ENCODE measurements at places on chromosomes 2 and 18.

DNA sequence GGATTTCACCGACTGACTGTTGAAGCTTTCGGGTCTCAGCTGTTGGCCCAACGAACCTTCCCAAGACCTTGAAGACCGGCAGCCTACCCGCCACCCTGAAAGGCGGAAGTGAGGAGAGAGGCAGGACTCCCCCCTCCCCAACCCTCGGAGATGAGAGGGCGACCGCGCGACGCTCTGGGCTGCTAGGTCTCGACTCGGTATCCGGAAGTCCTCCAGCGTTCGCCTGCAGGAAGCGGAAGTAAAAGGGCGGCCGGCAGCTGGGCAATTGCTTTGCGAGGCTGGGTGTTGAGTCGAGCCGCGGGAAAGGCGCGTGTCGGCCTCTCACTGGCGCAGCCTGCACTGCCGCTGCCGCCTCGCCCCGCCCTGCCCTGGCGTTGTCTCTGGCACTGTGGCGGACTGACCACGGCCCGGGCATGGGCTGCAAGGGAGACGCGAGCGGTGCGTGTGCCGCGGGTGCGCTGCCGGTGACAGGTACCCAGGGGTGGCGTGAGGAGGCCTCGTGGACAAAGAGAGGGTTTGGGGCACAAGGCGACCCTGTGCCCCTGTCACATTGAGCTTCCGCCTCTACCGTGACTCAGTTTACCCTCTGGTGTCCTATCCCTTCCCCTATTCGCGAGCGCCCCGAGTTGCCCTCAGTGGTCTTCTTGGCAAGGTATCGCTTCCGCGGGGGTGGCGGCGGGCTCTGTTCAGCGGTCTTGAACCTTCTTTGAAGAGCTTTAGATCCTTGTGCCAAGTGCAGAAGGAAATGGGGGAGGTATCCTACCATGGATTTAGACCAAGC, at the start of gene UGGT1:
Gene UGGT1 (plus strand): TSS at position 256 of the 781 bp plus-strand sequence. CDS start 158 bp downstream, at position 414.
- peak; percentile 93 for DNase-seq

GRCh38 chr2:156890529-156891148, 366.9 kb upstream of the GALNT5 start:
- DNase-seq = no peak

DNA sequence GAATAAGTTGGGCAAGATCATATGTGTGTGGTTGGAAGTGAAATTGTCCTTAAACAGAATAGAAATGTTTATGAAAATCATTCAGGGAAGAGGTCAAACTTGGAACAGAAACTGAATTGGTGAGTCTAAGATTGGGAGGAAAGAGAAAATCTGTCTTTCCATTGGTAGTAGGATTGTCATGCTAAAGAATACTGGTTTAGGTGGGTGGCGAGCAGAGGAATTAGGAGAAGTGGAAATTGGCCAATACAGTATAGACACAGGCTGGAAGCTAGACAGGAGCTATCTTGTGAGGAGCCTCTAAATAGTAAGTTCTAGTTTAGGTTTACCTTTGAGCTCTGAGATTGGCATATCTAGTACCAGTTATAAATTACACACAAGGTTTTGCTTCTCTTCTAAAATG, 80.9 kb upstream of the KYNU start:
- DNase-seq = no peak

GRCh38 chr18:484749-485464, 15.6 kb downstream of the COLEC12 start:
- no peak for DNase-seq

DNA sequence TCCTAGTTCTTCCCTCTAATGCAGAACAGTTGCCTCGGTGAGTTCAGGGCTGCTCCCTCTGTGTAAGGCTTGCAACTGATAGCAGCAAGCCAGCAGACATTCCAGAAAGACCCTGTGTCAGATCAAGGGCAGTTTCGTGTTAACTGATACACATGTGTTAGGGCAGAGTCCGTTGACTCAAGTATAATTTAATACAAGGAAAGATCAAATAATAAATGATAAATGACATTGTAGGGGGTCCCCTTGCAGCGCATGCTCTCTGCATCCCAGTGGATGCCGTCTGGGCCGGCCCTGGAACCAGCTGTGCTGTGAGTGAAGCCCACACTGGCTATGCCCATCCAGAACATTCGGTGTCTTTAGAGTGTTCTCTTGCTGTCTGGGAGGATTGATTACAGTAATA, 180.3 kb downstream of the AGAP1 start:
- no peak for DNase-seq

GRCh38 chr18:49658823-49659404, 97.1 kb downstream of the LIPG start:
- no peak for DNase-seq

GRCh38 chr2:83081826-83082690, 1377.0 kb downstream of the SUCLG1 start:
- DNase-seq = peak; percentile 18

GRCh38 chr18:31233621-31234275, 71.1 kb upstream of the DSC1 start:
- DNase-seq = no peak

DNA sequence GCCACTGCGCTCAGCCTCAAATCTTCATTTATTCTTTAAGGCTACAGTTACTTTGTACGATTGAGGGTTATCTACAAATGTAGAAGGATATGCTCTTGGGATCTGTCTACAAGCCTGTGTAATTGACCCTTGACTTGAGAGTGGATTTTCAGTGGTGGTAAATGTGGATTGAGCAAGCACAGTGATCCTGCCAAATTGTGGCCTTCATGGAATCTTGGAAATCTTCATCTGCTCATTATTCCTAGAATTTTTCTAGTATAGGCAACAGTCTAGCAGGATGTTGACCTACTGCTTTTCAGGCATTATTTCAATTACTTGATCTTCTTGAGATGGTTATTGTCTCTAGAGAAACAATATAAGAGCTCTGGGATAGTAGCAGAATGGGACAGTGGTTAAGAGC, 226.1 kb upstream of the REV1 start:
- no peak for DNase-seq

DNA sequence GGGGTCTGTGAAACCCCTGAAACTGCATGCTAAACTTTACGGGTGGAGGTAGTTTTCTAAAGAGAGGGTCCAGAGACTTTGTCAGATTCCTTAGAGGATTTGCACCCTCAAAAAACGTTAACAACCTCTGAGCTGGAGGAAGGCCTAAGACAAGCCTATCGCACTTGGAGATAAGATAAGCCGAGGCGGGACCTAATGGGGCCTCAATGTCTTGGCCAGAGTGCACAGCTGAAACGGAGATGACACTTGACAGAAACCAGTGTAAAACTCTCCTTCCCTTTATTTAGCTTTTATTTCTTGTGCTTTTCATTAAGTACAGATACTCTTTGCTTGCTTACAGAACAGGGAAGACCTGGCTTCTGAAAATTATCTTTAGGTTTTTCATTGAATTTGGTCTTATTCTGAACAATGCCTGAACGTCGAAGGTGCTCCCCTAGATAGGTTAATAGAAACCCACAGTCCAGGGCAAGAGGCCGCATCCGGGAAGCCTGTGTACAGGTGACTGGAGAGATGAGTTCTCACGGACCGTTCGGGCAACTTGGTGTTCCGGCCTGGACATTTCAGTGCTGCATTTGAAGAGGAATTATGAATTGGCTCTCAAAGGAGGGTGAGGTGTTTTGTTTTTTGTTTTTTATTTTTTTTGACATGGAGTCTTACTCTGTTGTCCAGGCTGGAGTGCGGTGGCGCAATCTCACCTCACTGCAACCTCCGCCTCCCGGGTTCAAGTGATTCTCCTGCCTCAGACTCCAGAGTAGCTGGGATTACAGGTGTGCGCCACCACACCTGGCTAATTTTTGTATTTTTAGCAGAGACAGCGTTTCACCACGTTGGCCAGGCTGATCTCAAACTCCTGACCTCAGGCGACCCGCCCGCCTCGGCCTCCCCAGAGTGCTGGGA, 49.7 kb downstream of the SH3BP4 start:
- no peak for DNase-seq

DNA sequence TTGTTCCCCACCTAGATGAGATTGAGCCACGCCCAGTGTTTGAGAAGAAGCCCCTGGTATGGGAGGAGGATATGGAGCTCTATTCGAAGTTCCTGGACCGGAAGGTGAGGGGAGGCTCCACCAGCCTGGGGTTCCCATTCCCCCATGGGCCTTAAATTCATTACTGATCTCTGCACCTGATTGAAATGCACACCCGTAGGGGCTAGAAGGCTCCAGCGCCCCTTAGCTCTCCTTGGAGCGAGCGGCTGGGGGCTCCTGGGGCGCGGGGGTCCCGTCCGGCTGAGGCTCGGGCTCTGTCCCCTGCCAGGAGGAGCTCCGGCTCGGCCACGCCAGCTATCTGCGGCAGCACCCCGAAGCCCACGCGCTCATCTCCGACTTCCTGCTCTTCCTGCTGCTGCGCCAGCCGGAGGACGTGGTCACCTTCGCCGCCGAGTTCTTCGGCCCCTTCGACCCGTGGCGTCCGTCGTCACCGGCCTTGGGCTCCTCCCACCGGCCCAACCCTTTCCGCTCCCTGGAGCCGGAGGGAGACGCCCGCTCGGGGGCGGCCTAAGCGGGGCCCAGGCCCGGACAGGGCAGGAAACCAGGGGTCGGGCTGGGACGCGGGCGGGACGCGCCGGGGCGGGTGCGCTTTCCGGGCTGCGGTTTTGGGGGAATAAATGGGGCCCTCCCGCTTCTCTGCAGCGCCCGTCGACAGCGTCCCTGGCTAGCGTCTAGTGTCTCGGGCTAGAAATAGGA, 10.9 kb downstream of the CATIP start:
- no peak for DNase-seq

DNA sequence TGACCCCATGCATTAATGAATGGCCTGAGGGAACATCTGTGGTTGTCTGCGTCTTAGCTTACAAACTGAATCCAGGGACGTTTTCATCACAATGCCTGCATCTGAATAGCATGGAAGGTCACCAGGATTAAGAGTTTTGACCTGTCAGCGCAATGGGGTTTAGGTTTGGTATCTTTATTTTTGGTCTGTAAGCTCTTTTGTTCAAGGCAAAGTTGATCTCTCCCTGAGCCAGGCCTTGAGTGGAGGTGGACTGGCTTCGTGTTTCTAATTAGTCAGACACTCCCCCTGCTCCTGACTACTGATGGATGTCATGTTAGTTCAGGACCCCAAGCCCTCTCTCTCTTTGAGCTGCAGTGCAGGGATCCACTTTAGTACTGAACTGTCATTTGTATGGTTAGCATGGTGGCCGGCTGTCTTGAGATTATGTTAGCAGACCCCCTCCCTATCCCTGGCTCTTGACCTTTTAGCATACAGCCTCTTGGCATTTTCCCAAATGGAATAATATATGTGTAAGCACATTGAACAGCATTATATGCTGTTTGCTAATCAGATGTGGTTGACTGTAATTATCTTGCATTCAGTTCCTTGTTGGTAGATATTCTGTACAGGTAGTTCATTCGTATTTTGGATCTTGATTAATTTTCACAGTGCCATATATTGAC, 59.2 kb downstream of the LYPD6 start:
- DNase-seq = no peak

DNA sequence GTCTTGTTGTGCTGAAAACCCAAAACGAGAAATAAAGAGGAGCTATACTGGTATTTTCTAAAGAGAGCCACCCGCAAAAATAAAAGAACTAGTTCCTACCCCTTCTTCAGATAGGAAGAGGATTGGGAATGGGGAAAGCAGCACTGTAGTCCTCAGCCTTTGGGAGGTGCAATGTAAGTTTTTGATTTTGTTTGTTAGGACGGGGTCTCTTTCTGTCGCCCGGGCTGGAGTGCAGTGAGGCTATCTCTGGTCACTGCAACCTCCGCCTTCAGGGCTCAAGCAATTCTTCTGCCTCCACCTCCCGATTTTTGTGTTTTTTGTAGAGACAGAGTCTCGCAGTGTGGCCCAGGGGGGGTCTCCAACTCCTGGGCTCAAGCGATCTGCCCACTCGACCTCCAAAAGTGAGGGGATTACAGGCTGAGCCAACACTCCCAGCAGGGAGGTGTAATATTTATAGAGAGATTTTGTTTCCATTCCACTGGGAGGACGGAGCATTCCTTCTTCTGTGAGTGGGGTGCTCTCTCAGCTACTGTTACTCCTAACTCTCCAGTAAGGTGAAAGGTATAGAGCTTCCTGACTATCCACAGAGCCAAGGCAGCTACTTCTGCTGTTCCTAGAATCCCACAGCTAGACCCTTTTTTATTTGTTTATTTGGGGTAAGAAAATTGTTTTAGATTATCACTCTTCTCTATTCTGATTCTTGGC, 13.1 kb upstream of the GULP1 start:
- DNase-seq = no peak

GRCh38 chr2:55827855-55828254, 95.7 kb downstream of the EFEMP1 start:
- DNase-seq = no peak

GRCh38 chr2:1824202-1824905, 80.0 kb upstream of the PXDN start:
- DNase-seq = no peak

- DNase-seq = no peak
These were observed 403.3 kb downstream of the TXNL1 start for GRCh38 chr18:56235071-56235470.

DNA sequence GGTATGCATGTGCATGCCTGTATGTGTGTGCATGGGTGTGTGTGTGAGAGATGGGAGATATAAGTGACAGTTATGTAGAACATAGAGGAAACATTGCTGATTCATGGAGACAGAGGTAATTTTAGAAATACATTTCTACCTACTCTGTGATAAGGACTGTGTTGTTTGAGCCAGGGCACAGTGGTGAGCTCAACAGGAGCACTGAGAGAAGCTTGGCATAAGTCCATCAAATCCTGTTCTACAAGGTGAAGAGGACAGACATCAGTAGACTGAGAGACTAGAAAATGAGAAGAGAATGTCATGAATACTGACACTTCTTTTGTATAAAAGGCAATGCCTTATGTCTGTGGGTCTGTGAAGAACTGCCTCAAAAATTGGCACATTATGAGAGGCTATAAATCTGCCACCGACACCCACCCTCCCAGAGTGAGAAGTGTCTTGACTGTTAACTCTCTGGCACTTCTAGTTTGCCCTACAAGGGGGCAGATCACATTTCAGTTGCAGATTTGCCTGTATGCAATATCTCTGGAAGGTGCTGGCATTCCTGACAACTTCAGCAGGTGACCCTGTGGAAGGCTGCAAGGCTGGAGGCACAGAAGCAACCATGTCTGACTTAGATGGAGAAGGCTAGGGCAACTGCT, 962.3 kb upstream of the NRXN1 start:
- no peak for DNase-seq

DNA sequence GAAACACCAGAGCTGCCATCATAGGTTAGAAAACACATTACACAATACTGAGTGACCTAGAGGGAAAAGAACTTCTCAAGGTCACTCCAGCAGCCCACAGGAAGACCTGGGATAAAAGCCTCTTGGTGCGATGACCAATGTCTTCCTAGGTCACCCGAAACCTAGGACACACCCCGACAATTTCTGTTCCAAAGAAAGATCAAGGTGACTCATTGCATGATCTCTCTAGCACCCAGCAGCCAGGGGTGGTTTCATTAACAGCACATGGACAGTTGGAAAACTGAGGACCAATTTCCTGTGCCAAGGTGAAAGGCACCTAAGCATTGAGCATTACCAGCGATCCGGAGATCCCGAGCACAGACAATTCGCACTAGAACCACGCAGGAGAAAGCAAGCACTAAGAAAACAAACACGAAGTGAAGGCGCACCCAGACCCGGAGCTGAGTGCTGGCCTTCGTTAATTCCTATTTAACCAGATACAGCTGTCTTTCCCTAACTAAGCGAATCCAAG, 1.5 kb downstream of the CACNB4 start:
- DNase-seq = peak; percentile 15

GRCh38 chr18:79695269-79695668, 15.7 kb downstream of the CTDP1 start:
- no peak for DNase-seq
